ENCODE measurements at places on chromosomes 6 and 20.

DNA sequence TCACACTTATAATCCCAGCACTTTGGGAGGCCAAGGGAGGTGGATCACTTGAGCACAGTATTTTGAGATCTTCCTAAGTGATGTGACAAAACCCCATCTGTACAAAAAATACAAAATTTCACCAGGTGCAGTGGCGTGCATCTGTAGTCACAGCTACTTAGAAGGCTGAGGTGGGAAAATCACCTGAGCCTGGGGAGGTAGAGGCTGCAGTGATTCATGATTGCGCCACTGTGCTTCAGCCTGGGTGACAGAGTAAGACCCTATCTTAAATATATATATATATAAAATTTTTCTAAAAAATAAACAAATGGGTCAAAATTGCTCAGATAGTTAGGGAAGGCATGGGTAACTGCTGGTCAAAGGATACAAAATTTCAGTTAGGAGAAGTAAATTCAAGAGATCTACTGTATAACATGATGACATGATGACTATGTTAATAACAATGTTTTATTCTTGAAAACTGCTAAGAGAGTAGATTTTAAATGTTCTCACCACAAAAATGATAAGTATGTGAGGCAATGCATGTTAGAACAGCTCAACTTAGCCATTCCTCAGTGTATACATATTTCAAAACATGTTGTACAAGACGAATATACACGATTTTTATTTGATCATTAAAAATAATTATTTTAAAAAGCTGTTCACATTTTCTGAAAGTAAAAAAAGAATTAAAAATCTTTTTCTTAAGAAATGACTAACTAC is 24.4 kb downstream of the TBC1D32 start:
- DNase-seq, result no peak

DNA sequence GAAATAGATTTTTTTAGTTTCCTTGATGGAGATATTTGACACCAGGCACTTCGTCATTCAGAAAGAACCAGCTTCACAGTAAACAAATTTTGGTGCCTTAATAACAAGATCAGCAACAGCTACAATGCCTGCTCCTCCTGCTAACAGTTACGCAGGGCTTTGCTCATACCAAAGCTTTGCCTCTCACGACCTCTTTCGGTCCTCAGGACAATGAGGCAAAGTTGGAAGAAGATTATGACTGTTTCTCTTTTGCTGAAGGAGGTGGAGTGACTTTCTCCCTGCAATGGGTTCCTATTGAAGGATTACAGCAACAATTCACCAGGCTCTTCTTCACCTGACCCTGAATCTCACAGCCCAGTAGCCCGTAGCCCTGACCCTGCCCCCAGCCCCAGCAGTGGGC is 440.1 kb downstream of the PREX1 start:
- DNase-seq, result no peak

GRCh38 chr6:6614096-6614982 is 25.8 kb downstream of the LY86 start:
- peak; percentile 41 for DNase-seq

DNA sequence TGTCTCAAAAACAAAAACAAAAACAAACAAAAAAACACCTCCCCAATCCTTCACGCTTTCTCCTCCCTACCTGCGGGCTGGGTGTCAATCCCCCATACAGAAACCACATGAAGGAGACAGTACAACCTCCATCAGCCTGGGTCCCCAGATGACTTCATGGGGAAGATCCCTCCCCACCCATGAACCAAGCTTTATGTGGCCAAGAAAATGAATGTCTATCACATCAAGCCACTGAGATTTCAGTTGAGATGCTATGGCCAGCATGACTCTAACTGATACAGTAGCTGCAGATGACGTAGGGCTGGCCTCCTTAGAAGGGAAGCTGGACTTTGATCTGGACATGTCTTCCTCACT is 21.2 kb upstream of the BNIP5 start:
- DNase-seq, result no peak

DNA sequence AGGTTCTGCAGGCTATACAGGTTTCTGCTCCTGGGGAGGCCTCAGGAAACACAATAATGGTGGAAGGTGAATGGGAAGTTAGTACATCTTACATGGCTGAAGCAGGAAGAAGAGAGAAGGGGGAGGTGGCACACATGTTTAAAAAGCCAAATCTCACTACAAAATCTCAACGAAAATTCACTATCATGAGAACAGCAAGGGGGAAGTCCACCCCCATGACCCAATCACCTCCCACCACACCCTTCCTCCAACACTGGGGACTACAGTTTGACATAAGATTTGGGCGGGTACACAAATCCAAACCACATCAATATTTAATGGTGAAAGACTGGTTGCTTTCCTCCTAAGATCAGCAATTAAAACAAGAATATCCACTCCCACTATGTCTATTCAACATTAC is 13.8 kb upstream of the POLR1H start:
- no peak for DNase-seq

GRCh38 chr6:21931641-21932335 is 338.2 kb downstream of the SOX4 start:
- no peak for DNase-seq

DNA sequence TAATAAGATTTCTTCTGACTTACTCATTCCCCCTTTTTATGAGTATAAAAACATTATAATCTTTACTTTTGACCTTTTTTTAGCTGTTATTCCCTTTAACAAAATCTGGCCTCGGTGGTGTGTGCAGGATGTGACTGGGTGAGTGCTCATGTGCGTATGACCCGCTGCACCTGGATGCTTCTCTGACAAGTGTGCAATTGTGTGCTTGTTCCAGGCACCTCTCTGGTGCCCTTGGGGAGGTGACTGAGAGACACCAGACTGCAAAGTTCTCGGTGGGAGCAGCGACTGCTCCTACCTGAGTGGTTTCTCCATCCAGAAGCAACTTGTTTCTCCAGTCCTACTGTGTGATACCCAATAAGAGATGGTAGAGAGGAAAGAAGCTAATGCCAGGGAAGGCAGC is 65.0 kb downstream of the ISM1 start:
- DNase-seq, result no peak

DNA sequence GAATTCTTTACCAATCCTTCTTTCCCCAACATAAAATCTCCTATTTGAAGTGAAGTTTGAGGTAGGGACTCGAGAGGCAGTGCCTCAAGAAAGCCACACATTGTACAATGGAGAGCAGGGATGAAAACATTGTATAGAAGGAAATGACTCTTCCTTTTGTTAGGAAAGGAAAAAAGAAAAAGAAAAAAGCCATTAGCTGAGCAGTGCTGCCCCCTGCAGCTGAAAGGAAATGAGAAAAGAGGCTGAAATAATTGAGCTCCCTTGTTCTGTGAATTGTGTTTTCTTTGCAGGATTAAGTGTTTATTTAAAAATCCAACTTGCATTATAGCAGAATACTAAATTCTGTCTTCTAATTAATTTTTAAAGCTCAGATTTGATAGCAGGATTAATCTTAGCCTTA is 162.9 kb upstream of the SASH1 start:
- no peak for DNase-seq

All from activated T-helper 2 cell treated with anti-CD3 and anti-CD28 coated beads, Interferon-gamma antibody, Interleukin-2, Interleukin-4, amounts not matched to agents 10 μg/mL and 5 μg/mL and 100 μg/mL, durations not matched to agents 14 hours and 24 hours and 36 hours (primary cell).